ENCODE measurements at places on chromosomes 16 and 17.

DNA sequence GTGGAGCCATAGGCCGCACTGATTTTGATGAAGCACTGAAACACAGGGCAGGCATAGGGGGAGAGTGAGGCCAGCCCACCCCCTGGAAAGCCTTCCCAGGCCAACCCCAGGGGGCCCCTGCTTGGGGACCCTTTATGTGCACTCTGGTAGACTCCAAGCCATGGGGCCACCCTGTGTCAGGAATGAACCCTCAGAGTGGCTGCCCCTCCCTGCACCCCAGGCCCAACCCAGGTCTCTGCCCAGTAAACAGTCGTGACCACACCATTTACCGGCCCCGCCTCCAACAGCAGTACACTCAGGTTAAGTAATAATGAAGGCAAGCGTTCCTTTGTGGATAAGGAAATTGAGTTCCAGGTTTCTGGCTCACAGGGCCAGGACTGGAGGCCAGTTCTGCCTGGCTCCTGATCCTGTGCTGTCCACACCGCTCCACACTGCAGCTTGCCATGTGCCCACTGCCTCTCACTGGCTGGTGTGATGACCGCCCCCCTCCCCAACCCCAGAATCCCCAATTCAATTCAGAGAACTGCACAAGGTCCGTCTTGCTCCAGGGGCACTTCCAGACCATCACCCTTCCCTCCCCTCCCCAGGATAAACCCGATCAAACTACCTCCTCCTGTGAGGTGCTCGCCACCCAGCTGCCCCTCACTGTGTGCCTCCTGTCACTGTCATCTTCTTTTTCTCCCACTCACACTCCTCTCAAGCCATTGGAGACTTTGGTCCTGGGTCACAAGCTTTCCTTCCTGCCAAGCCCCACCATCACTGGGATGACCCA, 13.6 kb downstream of the PIMREG start:
- DNase-seq = no peak

DNA sequence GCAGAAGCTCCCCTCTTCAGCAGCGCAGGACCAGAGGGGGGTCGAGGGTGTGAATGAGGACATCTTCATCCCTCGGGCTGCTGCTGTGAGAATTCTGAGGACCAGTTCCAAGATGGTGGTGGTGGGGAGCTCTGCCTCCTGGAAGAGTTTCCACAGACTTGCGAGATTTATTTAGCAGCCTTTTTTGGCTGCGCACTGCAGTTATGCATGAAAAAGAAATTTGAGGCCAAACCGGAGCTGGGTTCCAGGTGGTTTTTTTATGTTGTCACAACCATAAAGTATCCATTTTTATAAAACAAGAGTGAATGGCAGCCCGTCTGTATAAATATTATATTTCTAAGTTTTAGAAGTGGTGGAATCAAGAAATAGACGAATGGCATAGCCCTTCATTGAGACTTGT, 76.9 kb upstream of the CLEC18A start:
- DNase-seq = no peak

- no peak for DNase-seq
Observed at GRCh38 chr16:81456523-81457325, 12.1 kb downstream of the CMIP start.

DNA sequence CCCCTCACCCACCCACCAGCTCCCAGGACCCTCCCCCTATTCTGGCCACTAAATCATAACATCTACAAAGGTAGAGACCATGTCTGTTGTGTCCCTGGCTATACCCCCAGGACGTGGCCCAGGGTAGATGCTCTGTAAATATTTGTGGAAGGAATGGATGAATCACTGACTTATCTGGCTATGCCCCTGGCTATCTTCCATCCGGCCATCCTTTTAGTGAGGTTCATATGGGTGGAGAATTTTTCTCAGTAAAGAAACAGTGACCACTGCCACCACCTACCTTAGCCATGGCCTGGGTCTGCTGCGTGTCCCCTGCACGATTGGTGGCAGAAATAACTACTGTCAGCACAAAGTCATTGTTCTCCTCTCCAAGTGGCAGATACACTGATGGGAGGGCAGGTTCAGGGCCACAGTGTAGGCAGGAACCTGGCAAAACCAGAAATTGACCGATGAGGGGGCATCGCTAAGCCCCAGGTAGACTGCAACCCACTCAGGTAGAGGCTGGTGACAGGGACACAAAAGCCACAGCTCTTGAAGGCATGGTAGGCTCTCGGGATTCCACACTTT, 63.1 kb upstream of the BCO1 start:
- DNase-seq = no peak
